ENCODE measurements at places on chromosomes 11 and 22.

DNA sequence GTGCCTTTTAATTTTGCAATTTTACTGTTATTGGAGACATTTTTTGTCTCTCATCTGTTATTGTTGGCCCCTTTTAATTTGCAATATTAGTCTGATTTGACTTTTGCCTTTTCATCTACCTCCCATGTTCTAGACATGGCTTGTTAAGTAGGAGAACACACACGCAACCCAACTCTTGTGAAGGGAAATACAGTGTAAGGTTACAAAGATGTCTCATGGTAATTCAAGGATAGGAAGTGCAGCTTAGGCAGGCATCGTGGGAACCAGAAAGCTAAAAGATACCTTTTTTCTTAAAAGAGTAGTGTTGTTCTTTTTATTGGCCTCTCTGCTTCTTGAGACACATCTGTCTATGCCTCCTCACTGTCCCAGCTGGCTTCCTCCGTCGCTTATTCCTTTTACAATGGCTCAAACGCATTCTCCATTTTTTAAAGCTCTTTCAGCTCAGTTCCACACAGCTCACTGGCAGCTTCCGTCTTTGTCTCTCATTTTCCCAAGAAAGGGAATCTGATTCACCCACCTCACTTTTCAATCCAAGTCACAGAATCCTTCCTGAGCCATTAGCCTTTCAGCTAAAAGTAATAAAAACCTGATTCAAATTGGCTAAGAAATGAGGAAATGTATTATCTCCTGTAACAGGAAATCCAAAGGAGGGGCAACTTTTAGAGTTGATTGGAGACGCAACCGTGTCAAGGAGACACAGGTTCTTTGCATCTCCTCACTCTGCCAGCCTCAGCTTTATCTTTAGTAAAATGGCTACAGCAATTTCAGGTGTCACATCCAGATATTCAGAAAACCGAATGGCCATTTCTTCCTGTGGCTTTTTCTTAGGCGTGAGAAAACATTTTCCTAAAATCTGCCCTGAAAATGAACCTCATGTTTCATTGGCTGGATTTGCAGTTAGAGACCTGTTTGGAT, 57.2 kb downstream of the SIK2 start:
- no peak for DNase-seq

DNA sequence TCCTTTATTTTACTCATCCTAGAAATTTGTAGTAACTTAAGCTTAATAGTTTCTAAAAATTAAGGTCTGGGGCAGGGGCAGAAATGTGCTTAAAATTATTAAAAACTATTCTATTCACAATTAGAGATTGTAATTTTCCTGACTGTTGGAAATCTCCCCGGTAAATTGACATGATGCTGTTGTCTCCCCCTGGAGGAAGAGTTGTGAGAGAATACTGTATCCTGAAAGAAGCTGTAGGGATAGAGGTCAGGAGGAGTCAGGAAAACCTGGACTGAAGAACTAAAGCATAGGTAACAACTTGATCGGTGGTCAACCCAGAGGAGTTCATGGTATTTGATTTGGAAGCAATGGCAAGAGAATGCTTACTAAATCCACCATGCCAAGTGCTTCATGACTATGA, 16.2 kb upstream of the ESAM start:
- no peak for DNase-seq

GRCh38 chr11:76560219-76560618, 110.3 kb downstream of the LRRC32 start:
- no peak for DNase-seq

DNA sequence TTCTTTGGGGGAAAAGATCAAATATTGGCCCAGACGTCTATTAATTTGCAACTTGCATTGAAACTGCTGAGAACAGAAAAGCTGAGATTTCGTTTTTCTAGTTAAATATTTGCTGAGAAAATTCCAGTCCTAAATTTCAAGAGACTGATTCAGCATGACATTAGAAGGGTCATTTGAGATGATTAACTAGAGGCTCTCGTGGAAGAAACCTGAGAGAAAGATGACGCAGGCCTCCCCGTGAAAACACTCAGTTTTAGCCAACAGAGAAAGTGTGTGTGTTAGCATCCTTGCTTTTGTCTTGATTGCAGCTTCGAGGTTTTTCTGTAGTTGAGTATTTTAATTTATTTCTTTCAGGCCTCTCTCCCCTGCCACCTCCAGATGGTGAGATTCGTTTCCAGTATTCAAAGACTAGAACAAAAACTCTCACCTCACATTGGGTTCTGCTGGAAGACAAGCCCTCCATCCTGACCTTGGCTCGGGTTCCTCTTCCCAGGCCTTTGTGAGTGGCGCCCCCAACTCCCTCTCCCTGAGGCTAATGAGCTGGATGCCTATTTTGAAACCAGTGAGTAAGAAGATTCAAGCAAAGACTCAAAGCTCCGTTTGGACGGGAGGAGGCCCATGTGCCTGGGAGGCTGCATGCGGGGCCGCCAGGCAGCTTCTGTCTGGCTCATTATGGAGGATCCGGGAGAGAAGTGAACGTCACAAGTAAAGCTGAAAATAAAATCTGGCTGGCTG, 52.4 kb downstream of the CELSR1 start:
- DNase-seq: no peak

GRCh38 chr22:38649841-38650522, 6.2 kb downstream of the FAM227A start:
- DNase-seq: no peak

DNA sequence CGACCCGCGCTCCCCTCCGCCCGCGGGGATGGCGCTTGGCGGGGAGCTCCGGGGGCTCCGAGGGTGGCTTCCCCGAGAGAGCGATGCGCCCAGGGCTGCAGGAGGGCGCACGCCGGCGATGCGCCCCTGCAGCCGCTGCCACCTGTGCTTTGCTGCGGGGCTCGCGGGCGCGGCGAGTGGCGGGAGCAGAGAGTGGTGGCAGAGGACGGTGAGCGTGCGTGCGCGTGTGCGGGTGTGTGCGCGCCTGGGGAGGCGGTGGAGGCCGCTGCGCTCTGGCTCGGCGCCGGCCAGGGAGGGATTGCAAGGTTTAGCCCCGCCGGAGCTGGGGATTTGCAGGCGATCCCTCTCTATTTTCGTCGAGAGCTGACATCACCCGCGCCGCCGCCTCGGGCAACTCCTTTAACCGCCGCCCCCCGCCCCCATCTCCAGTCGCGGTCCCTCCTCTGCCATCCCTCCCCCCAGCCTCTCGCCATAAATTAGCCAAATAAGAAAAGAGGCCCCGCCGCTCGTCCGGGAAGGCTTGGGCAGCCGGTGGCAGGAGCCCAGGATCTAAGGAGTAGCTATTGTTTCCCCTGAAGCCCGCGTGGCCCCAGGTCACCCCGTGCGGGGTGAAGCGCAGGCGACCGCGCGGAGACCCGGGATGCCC, at the start of gene SLC1A2:
TSS of gene SLC1A2 (minus strand) at position 375 of the 646 bp plus-strand sequence. CDS start 592 bp downstream, outside the sequence.
- DNase-seq: no peak

GRCh38 chr22:23684026-23684425, 6.8 kb upstream of the RGL4 start:
- no peak for DNase-seq

- DNase-seq: no peak
Observed at GRCh38 chr11:106785913-106786650, 232.2 kb downstream of the GUCY1A2 start.

DNA sequence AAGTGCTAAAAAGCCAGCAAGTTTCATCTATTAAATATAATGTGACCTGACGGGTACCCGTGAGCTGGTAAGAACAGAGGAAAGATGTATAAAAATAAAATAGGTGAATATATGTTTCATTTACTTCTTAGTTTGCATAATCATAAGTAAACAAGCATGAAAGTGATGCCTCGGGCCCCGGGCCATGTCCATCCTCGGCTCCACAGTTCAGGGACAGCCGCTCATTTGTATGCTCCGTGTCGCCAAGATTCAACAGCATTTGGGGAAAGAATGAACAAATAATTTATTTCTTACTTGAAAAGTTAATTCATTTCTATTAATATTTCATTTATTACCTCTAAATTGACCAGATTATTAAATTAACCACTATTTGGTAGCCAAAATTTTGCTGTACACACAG, 251.8 kb downstream of the NTM start:
- no peak for DNase-seq

All from esophagus muscularis mucosa (tissue), 4 donors.